Fibroblast of skin of right biceps (primary cell): ENCODE measurements at places on chromosomes 5 and 9.

DNA sequence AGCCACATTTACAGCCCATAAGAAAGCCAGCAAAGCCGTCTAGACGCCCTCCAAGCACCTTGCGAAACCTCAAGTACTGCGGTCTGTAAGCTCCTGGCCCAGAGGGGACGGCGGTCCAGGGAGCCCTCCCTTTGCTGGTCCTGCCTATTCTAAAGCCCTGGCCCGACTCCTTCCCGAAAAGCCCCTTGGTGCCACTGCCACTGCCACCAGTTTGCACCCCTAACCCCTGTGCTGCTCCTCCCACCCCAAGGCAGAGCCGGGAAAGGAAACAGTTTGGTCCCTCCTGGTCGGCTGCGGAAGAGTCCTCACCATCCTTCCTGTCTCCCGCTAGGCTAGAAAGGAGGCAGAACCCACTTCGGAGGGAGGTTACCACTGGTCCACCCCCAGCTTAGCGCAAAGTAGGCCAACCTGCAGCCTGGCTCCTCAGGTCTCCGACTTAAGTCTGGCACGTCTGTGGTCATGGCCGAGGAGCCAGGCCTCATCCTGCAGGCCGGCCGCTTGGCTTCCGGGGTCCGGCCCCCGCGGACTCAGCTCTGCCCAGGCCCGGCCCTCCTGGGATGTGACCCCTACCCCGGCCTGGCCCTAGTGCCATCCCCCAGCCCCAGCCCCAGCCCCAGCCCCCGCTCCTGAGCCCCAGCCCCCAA, 916 bp downstream of the TOR1A start:
- peak; percentile 24 for DNase-seq

GRCh38 chr5:69038539-69038938, 55.3 kb upstream of the SLC30A5 start:
- DNase-seq = no peak

DNA sequence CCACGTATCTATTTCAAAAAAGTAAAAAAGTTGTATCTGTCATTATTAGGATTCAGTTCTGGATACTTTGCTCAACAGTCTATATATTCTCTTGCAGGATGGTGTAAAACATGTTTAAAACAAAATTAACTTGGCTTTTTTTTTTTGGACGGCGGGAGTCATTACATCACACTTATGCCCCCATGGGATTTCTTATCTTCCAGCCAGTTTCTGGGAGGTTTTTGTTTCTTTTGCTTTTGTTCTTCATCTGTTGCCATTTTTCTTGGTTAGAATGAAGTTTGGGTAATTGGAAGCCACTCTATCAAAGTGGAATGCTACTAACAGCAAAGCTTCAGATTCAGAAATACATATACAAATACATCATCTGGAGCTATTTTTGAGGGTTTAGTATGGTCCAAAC, 1.8 kb upstream of the STARD4 start:
- DNase-seq = no peak

DNA sequence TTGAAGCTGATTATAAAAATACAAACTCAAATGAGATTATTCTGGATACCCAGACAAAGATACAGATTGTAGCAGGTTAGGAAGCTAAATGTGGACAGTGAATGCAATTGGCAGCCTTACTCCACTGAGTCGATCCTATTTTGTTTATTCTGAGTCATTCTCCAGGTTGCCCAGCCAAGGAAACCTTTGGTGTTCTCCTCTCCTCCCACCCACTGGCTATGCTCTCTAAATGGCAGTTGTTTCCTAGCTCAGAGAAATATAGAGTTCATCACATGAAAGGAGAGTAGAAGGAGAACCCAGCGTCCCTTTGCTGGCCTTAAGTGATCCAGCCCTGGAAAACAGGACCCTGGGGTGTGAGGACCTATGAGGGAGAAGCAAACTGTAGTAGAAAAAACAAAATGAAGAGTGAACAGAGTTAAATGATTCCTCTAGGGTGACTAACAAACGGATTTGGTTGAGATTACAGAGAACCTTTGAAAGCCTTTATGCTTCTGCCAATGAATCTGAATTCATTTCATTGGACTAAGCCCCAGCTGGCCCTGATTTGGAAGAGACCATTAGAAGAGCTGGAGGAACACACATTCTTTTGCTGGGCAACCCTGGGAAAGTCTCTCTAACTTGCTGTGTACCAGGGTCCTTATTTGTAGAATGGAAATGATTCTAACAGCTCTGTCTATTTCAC, 95.1 kb downstream of the BRINP1 start:
- no peak for DNase-seq

DNA sequence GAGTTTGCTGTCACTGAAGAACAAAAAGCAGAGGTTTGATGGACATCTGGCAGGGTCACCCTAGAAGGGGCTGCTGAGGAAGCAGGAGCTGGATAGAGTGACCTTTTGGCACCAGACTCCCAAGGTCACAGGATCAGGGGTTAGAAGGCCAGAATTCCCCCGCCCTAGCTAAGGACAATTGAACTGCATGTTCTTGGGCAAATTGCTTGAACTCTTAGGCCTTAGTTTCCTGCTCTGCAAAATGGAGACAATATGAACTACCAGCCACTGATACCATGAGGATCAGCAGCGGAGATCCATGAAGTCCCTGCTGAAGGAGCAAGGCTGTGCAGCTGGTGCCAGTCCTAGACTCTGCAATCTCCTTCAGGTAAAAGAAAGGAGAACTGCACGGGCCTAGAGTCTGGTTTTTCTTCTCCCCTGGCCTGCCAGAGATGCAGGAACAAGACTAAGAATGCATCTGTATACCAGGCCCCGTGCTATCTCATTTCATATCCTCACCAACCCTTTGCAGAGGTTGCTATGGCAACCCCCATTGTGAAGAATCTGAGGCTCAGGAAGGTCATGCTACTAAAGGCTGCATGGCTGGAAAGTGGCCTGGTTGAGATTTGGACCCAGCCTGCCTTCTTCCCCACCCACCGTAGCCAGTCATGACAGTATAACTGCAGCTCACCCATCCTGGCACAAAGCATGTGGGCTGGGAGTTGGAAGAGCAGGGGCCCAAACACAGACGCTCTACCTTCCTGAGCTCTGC, 33.7 kb downstream of the CAMK2A start:
- DNase-seq = peak; percentile 26

GRCh38 chr9:98888801-98889421, 54.8 kb upstream of the COL15A1 start:
- peak; percentile 52 for DNase-seq

- DNase-seq = peak; percentile 35
These were observed 46.6 kb downstream of the TMEM252 start for GRCh38 chr9:68493958-68494577.

DNA sequence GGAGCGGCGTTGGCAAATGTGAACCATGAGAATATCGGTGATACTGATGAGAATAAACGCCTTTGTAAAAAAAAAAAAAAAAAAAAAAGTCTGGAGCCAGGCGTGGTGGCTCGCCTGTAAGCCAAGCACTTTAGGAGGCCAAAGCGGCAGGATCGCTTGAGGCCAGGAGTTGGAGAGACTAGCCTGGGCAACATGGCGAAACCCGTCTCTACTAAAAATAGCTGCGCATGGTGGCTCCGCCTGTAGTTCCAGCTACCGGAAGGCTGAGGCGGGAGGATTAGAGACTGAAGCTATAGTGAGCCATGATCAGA, 425 bp upstream of the NFX1 start:
- DNase-seq = no peak

DNA sequence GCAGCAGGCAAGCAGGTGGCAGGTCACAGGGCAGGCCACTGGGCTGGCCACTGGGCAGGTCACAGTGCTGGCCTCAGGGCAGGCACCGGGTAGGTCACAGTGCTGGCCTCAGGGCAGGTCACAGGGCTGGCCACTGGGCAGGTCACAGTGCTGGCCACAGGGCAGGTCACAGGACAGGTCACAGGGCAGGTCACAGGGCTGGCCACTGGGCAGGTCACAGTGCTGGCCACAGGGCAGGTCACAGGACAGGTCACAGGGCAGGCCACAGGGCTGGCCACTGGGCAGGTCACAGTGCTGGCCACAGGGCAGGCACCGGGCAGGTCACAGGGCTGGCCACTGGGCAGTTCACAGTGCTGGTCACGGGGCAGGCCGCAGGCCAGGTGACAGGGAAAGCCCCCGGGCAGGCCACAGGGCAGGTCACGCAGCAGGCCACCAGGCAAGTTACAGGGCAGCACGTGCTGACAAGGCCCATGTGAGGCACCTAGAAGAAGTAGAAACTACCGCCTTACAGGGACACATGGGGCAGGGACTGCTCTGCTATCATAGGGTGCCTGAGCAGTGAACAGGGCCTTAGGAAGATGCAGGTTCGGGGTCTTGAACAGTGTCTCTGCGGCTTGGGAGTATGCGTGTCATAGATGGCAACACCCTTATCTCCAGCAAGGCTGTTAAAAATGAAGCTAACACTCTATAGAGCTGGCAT, 18.6 kb upstream of the MED10 start:
- DNase-seq = no peak

DNA sequence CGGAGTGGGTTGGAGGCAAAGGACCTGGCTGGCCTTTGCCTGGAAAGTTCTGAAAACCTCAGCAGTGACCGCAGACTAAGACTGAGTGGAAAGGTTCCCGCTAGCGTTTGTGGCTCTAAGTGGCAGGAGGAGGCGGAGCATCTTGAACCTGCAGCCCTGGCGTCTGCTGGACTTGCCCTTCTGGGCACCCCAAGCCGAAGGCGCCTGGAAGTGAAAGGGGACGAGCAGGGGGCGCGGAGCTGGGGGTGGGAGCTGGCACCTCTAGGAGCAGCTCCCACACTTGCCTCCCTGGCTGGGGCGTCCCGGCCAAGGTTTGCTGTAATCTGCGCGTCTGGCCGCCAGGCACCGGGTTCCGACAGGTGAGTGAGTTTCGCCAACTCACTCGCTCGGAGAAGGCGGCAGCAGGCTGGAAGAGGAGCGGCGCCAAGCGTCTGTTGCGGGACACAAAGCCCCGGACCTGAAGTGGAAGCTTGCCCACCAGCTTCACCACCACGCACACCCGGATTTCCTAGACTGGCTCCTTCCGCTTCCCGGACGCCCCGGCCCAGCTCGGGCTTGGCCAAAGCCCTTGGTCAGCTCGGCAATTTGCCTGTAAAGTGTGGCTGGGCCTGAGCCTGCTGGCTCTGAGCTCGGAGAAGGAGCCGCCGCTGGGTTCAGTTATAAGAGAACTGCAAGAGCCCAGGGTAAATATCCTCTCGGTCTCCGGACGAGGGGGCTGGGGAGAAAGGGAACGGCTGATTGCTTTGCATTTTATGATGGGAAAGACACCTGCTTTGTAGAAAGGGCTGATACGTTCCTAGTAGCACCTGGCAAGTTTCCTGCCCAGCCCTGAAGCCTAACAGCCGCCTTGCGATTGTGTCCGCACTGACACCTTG, at the start of gene GNA14:
TSS of gene GNA14 (minus strand) at position 89 of the 875 bp plus-strand sequence. CDS start 529 bp downstream, outside the sequence.
- no peak for DNase-seq

DNA sequence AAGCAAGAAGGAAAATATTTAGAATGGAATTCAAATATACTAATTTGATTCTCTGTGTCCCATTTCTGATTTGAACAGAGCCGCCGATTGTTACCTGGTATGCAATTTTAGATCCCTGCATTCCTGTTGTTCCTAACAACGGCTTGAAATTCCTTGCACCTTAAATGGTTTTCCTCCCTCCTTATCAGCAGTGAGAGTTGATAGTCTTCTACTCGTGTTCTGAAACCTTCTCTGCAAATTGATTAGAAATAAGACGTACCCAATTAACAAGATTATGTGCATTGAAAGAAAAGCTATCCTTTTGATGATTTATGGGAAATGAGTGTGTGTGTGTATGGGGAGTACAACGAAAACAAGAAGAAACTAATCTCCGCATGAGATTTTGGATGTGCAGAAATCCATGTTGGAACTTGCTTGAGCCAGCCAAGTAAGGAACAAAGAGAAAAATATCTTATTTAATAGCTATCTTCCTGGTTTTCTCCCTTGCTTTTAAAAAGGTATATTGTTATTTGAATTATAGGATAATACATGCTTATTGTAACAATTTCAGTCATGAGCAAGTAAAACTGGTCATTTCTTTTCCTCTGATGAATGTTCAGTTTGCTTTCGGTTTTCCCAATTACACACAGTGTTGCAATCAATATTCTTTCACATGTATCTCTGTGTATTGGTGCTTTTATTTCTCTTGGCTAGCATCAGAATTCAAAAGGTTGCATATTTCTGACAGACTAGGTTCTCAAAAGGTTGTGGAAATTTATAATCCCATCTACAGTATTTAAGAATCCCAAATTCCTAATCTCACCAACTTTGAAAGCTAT, 211.1 kb upstream of the ACTBL2 start:
- DNase-seq = no peak

DNA sequence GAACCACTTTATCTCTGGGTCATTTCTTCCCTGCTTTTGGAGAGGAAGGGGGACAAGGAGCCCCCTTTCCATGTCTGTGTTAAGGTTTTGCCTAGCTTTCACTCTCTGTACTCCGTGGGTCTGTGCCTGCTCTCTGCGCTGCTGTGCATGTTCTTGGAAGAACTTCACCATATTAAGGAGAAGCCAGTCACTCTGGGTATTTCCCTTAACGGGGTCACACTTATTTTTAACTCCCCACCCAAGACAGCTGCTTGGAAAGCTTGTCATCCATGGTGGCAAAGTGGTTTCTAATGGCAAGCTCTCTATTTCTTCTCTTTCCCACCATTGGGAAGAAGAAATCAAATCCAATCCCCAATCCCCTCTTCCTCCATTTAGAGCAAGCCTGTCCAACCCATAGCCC, 44.8 kb upstream of the HMHB1 start:
- DNase-seq = no peak

- DNase-seq = no peak
These were observed 2.0 kb downstream of the MATR3 start for GRCh38 chr5:139295346-139296057.

GRCh38 chr9:73515216-73515615, 363.6 kb downstream of the ANXA1 start:
- DNase-seq = no peak

- no peak for DNase-seq
These were observed 2.6 kb downstream of the CLTB start for GRCh38 chr5:176413709-176414191.

DNA sequence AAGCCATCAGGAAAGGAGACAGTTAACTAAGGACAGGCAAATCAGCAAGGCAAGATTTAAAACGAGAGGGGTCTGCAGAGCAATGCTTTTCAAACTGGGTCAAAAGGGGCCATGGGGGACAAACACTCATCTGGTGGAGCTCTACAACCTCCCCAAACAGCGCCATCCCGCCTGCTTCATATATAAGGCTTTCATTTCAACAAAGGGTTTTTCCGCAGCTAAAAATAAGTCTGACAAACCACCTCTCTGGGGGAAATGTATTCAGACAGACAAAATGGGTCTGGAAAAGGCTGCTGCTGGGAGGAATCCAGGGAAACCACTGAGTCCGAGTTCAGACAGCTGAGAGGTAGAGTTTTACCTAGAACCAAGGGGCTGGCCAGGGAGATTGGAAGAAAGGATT, 8.3 kb upstream of the SEPTIN8 start:
- peak; percentile 38 for DNase-seq

DNA sequence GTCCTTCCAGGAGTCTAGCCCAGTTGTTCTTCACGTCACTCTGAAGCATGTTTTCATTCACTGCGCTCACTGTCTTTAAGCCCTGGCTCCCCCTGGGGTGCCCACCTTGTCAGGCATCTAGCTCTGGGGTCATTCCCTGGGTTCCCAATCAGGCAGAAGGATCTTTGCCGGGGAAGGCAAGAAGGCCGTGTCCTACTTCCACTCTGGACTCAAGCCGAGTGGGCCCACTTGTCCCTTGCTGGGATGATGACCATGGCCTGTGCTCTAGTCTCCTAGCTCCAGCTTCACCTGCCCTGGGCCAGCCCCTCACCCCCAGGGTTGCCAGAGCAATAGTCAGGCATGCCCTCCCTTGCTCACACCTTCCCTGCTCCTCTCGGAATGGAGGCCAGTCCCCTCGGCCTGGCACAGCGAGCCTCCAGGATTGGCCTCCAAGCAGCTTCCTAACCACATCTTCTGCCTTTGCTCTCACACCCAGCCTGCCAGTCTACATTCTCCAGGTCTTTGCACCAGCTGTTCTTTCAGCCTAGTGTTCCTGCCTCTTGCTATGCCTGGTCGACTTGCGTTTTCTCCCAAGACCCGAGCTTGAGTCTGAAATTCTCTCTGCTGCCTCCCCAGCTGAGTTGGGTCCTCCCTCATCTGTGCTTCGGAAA, 32.2 kb upstream of the PSD2 start:
- no peak for DNase-seq
